ENCODE measurements at places on chromosomes 7 and 10.

DNA sequence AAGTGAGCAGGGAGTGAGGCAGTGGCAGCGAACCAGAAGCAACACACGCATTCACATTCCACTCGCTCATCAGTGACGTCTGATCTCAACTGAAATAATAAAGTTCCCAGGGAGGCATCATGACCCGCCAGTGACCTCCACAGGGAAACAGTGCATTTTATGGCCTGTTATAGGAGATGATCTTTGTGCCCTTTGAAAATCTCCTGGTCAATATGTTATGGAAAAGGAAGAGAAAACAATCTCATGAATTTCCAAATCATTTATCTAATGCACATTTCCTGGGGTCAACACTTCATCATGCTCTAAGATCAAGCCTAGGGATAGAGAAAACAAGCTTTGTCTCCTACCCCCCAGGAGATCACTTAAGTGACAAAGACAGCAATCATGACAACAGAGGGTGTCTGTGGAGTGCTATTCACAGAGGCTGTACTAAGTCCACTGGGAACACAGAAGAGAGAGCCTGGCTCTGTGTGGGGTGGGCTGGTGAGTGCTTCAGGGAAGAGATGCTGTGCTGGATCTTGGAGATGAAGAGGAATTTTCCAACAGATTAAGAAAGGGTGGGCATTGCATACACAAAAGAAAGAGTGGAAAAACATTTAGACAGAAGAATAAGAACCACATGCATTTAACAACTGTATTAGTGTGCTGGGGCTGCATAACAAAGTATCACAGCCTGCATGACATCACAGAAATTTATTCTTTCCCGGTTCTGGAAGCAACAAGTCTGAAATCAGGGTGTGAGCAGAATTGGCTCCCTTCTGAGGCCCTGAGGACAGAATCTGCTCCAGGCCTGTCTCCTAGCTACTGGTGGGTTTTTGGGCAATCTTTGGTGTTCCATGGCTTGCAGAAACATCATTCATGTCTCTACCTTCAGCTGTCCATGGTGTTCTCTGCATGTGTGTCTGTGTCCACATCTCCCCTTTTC, 613.9 kb upstream of the IGFBP3 start:
- DNase-seq = peak; percentile 41

GRCh38 chr7:124754576-124755268, 10.9 kb downstream of the GPR37 start:
- DNase-seq = no peak

GRCh38 chr7:120436487-120437060, 163.6 kb downstream of the KCND2 start:
- DNase-seq = no peak

DNA sequence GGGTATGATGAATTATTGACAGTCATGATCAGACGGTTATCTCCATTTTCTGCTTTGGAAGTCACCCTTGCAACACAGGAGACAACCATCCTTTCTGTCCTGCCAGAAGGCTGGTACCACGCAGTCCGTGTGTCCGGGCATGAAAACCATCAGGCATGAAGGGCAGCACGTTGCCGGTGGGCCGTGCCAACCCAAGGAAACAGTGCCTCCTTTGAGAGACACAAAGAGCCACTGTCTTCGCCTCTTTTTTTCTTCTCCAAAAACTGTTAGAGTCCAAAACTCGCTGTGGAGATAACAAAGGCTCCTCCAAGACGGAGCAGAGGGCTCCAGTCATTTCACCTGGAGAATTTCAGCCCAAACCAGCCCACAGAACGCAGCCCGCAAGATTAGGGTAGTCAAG, 60.4 kb upstream of the ARHGAP21 start:
- DNase-seq = no peak

DNA sequence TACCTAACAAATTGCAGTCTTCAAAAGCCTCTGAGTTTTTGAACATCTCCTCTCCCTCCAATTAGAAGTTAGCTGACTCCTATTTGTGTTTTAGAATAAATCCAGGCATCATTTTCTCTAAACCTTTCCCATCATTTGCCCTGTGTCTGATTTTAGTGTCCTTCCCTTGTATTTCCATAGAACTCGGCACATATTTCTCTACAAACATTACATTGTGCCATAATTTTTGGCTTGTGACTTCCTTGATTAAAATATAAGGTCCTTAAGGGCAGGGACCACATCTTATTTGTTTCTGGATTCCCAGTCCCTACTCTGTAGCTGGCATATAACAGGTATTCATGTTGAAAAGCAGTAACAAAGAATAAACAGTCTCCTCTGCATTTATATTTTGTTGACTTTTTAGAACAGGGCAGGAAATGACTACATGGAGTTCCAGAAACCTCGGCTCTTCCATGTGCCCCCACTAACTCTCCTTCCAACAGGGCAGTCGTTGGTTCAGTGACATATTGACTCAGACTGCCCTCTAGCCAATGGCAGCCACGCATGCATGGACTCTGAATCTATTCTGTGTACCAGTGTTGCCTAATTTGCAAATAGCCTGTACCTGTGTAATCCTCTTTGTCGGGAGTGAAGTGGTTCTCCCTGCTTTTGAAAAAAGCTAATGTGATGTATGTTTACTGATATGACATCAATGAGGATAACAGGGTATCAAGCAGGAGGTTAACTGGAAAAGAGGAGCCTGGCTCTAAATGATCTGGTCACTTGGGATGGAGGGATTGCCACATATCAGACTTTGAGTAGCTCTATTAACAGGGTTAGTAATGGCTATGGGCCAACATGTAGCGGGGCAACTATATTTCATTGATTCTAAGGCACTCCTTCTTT, 19.8 kb upstream of the CPN1 start:
- no peak for DNase-seq

DNA sequence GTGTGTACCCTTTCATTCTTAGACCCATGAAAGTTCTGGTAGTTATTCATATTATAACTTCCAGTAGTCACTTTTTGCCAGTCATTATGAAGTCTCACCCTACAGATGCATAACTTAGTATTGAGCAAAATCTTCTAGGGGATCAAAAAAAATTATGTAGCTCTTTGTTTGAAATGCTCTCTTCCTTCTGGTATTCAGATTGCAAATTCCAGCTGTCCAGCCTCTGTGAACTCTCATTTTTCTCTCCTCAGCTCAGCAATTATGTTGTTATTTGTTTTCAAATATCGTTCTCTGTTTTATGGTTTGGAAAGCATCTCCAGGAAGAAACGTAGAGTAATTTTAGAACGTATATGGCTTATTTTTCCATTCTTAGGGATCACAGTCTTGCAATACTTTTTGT, 442.5 kb downstream of the SEMA3D start:
- DNase-seq = no peak

GRCh38 chr7:25075459-25075858, 49.6 kb downstream of the CYCS start:
- DNase-seq = no peak

GRCh38 chr10:88989423-88989822, 1.2 kb upstream of the FAS start:
- no peak for DNase-seq

DNA sequence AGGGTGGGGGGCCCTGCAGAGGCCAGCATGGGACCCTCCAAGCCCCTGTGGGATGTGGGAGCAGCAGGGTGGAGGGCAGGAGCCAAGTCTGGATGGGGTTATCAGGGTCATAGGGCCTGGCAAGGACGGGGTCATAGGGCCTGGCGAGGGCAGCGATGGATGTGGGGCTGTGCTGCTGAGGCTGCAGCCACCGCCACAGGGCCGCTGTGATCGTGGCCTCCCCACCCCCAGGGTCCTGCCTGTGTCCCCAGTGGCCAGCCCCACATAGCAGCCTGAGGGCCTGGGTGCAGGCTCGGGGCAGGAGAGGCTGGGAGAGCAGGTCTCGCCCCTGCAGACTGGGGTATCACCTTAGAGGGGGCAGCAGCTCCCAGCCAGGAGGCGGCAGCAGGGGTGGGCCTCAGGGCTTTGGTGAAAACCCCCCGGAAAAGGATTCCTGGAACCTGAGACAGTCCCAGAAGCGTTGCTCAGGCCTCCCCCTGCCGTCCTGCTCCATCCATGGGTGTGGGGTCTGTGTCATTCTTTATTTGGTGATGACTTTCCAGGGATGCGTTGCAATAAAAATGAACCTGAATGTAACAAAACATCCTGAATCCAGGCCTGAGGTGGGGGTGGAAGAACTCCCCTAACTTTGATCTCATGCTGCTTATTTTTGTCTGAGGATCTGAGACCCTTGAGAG, 107.3 kb upstream of the SHH start:
- DNase-seq = no peak

DNA sequence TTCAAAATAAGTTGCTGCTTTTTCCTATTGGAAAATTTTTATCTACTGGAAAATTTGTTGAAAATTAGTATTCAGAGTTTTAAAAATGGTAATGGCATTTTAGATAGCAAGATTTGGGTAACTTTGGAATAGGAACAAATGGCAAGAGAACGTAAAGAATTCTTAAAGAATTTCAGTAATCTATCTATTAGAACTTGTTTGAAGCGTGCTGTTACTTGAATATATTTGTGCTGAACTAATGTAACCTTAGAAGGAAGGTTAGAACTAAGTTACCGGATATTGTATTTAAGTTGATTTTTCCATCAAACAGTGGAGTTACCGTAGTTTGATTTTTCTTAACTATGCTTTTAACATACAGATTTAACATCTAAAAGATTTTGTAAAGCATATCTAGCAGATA, 25.9 kb downstream of the SEPTIN7 start:
- no peak for DNase-seq

DNA sequence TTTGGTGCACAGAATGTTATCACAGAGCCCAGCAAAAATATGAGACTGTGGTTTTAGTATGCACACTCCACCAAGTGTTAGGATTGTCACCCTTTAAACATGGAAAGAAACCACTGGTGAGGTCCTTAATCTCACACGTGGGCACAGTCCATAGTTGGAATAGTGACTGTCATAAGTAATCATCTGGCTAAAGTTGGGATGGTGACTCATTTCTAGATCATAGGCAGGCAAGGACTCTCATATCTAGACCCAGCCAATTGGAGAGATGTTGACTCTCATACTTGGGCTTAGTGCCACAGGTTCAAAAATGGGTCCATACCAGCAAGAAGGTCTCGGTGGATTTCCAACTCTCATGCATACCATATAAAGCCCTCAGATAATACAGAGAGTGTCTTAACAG, 39.6 kb upstream of the ZNF680 start:
- no peak for DNase-seq

- DNase-seq = peak; percentile 28
These were observed 179.0 kb downstream of the PTEN start for GRCh38 chr10:88042160-88043100.

GRCh38 chr7:51325908-51326307, 9.3 kb upstream of the COBL start:
- DNase-seq = no peak

GRCh38 chr7:129359638-129360037, 74.6 kb upstream of the STRIP2 start:
- DNase-seq = no peak

- no peak for DNase-seq
These were observed 11.7 kb upstream of the WAPL start for GRCh38 chr10:86533328-86533727.

GRCh38 chr7:151738925-151739324, 138.0 kb downstream of the PRKAG2 start:
- DNase-seq = no peak

GRCh38 chr10:108360187-108360586, 1195.7 kb upstream of the SORCS1 start:
- DNase-seq = no peak

DNA sequence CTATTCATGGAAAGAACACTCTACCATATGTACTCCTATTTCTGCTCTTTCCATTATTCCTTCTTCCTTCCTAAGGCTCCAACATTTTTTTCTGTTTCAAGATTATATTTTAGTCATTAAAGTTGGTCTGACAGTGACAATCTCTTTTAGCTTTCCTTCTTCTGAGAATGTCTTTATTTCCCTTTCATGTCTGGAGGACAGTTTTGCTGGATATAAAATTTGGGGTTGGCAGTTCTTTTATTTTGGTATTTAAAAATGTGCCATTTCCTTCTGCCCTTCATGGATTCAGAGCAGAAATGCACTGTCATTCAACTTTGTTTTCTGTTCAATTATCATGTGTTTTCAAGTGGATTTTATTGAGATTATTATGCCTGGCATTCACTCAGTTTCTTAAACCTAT, 53.1 kb downstream of the VSTM4 start:
- no peak for DNase-seq

GRCh38 chr7:129315960-129316359, 91.1 kb downstream of the AHCYL2 start:
- no peak for DNase-seq

DNA sequence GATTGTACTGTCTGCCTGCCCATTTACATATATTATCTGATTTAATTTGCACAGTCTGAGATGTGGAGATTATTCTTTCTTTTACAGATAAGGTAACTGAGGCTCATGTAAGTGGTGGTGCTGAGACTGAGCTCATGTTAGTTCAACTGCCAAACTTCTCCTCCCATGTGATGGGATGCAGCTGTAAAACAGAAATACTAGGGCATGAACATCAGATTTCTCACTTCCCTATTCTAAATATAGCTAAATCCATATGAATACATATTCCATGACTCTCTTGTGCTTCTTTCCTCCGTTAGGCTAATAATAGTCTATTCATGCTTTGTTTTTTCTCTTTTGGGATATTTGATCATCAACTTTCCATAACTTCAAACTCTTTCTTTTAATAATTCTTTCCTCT, 84.7 kb downstream of the PTPRZ1 start:
- DNase-seq = no peak

DNA sequence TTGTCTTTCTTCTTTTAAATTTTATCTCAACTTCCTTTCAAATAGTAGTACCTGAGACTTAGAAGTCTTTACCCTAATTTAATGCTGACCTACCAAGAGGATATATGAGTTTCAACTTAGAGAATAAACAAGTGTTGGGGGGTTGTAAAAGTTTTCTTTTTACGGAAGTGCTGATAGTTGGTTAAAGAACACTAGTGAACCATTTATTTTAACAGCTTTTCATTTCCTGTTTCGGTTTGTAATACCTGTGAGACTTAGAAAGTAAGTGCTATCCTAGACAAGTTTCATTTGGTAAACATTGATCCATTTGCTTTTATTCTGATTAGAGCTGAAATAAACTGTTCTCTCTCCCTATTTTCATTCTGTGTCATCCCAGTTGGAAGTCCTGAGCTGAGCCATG, 683.1 kb upstream of the SORCS1 start:
- DNase-seq = no peak

DNA sequence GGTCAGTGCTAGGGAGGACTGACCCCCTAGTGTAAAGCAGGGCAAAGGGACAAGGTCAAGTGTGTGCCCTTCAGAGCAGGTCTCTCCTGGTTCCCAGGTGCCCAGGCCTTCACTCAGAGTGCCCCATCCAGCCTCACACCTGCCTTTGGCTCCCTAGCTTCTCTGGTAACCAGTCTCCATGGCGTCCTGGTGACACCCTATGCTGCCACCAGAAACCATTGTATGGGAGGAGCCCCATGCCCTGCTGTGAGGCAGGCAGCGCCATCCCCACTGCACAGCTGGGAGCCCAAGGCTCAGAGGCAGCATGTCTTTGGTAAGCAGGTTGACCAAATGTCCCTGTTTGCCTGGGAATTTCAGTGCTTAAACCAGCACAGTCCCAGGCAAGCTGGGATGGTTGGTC, 33.1 kb upstream of the HMX3 start:
- no peak for DNase-seq

GRCh38 chr7:68587599-68587998, 1010.7 kb upstream of the AUTS2 start:
- no peak for DNase-seq
